ENCODE measurements at places on chromosomes 7 and 10.

GRCh38 chr7:114934713-114935112 is 12.8 kb downstream of the MDFIC start:
- no peak for DNase-seq

- no peak for DNase-seq
Measured at GRCh38 chr10:77877441-77878344, 48.9 kb downstream of the DLG5 start.

DNA sequence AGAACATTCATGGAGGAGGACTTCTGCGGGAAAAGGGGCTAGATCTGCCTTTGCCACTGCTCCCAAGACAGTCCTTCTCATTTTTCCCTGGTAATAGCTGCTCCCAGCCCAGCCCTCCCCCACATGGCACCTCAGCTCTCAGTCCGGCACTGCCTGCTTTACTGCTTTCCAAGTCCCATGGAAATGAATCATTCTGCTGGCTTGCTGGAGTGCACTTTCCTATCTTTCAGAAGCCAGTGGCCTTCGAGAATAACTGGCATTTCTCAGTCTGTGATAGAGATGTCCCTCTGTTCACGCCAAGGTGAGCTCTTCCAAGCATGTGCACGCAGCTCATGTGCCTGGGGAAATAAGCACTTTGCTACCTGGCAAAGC is 61.4 kb downstream of the SYPL1 start:
- no peak for DNase-seq

DNA sequence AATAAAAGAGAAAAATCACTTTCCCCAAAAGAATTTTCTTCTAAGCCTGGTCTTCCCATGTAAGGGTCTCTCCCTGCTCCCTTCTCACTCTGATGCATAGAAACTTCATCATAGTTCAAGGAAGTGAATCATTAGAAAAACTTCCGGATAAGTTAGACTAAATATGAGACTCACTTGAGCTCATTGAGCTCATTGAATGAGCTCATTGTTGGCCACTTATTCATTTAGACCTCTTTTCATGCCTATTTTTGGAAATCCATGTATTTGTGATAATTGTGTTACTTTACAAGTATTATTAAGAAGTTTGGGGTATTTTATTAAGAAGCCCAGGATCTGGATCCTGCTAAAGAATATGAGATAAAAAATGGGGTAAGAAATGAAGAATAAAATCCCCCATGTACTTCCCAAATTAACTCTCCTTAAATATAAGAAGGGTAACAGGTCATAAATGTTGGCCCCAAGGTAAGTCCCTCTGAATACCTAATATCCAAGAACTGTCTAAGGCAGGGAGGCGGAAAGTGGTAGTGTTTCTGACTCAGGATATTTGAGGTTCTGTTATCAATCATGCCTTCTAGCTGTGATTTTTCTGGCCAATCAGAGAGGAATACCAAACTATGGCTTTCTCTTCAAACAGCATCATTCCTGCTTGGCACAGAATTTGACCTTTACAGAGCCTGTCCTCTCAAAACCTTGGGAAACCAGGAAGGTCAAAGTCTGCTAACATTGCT is 236.5 kb upstream of the PTN start:
- DNase-seq = no peak

- DNase-seq = no peak
Measured at GRCh38 chr7:20113427-20114027, 103.7 kb downstream of the MACC1 start.

GRCh38 chr7:117278040-117278439 is 44.8 kb downstream of the WNT2 start:
- no peak for DNase-seq

DNA sequence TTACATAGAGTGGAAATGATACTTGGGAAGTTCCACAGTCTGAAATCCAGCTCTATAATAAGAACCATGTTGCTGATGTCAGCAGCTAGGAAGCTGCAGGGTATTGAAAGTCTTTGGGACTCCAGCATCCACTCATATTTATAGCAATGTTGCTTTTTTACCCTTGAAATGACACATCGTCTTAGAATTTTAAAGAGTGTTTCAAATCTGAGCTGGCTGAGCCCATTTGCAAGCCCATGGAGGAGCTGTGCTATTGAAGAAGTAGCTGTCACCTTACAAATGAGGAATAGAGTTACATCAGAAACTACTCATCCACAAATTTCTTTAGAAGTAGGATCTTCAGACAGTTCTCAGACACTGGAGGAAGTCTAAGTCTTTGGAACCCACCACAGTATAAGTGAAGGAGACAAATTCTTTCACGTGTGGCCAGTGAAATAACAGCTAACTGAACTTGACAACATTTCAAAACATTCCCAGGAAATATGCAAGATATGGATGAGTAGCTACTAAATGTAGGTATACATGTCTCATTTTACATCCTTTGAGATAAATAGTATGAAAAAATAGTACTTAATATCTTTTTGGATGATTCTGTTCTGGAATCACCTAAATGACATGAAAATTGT is 203.6 kb downstream of the ZNF365 start:
- no peak for DNase-seq

DNA sequence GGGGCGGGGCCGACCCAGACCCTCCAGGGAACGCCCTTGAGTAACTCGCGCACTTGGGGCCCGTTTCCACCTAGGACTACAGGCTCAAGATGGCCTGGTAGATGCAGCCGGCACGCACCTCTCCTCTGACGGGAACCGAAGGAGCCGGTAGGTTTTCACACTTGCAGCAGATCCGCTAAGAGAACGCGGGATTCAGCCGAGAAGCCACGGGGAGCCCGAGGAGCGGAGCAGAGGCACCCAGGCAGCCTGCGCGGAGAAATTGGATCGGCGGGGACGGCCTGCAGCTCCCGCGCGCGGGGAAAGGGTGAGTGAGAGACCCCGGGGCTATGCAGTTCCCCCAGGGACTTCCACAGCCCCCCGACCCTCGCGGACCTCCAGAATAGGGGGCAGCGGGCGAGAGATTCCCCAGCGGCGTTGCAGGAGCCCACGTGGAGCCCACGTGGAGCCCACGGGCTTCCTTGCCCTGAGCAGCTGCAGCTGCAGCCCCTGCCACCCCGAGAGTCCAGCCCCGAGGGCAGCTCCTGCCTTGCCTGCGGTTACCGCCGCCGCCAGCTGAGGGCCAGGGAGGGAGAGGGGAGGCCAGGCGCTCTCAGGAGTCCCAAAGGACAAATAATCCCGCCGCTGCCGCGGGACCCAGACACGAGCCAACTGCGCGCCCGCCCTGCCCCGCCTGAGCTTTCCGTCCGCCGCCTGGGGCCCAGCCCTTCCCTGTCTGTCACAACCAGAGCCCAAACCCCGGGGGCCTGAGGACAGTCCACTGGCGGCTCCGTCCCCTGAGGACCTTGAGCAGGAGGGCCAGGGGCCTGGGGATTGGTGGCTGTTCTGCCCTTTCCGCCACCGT is 13.1 kb downstream of the IFT22 start:
- no peak for DNase-seq

GRCh38 chr10:133616371-133617130 is 10.0 kb downstream of the FRG2B start:
- no peak for DNase-seq

DNA sequence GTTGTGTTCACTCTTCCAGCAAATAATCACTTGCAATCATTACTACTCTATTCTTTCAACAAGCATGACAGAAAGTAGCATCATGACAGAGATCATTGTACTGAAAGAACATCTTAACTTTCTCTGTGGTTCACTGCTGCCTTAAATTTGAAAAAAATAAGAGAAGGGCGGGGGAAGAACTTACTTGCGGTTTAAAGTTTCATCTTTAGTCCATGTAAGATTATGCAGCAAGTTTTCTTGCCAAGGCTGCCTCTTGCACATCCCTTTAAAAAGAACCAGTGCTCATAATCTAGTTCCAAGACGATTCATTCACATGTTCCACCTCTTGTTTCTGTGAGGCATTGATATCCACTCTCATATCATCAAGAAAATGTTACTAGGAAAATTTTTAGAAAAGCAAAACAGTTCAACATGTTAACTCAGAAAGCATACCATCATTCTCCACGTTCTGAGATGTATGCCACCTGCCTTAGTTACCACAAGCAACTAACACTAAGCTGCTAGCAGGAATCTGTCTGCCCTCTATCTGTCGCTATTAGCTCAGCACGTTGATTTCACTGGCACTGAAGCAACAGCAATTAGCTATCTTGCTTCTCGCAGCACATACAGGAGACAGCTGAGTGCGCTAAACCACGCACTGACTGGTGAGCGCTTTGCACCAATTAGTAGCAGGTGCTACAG is at the start of gene PCDH15:
PCDH15 (minus strand) TSS at position 491 of the 681 bp plus-strand sequence. CDS start 136,969 bp downstream, outside the sequence.
- DNase-seq = no peak

DNA sequence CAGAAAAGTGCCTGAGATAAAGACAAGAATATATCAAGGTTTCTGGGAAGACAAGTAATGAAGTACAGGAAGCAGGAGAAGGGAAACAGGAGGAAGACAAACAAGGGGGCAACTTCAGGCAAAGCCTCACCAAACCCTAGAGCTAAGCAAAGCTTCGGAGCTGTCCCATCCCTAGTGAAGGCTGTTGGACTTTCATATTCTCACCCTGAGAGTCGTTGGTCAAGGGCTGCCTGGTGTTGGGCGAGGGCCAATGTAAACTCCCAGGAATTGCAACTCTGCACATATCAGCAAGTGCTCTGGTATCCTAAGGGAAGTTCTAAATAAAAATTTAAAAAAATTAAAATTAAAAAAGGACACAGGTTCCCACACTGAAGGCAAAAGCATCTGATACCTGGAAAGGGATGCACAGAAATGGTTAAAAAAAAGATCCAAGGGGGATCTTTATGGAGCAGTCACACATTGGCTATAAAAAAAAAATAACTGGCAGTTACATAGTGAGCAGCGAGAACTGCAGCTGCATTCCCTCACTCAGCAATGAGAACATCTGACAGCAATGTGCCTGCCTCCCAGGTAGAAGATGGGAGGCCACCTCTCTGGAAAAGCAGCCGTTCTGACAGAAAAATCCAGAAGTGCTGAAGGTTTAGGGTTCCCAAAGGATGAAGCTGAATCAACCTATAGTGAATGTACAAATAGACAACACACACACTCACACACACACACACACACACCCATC is 304.7 kb downstream of the WDR11 start:
- no peak for DNase-seq

DNA sequence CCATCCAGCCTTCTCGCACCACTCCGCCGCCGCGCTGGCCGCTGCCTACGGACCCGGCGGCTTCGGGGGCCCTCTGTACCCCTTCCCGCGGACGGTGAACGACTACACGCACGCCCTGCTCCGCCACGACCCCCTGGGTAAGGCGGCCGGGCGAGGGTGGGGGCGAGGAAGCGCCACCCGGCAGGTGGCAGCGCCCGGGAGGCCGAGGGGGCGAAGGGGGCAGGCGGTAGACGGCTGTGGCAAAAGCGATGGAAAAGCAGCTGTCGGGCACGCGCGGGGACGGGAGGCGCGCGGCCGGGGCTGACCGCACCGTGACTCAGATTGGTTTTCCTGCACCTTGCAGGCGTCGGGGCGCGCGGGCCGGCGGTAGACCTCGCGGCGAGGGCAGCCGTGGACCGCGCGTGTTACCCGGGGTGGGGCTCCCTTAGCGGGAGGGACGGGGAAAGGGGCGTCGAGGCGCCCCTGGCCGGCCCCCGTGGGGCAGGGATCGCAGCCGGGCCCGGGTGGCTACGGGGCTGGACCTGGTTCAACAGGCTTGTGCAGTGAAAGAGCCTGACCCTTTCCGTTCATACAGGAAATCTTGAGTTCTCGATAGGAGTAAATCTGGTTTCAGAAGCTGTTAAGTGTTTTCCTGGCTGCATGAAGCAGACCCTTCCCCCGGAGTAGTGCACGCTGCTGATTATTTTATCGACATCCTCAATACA is 608 bp downstream of the HHEX start:
- peak; percentile 86 for DNase-seq

DNA sequence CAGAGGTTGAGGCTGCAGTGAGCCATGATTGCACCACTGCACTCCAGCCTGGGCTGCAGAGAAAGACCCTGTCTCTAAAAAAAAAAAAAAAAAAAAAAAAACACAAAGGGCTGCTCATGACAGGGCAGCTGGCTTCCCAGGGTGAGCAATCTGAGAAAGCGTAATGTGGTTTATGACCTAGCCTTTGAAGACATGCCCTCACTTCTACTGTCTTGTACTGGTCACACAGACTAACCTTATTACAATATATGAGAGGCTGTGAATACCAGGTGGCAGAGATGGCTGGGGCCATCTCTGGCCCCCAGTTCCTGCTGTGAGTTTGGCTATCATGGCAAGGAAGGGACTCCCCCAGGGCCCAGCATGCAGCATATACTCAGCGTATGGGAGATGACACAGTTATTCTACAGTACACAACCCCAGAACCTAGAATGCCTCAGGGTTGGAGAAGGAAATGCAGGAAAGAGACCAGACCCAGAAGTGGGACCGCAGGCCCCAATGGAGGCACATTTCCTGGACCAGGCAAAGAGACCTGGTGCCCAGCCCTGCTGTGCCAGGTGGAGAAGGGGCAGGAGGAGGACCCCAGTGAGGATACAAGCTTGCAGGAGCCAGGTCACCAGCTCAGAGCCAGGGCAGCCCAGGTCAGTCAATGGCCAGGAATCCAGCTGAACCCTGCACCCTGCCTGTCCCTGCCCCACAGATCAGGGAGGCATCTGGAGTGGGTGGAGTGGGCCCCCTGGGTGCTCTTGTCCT is 26.3 kb downstream of the NPTX2 start:
- no peak for DNase-seq

- no peak for DNase-seq
Measured at GRCh38 chr7:12458520-12459131, 55.0 kb upstream of the VWDE start.

DNA sequence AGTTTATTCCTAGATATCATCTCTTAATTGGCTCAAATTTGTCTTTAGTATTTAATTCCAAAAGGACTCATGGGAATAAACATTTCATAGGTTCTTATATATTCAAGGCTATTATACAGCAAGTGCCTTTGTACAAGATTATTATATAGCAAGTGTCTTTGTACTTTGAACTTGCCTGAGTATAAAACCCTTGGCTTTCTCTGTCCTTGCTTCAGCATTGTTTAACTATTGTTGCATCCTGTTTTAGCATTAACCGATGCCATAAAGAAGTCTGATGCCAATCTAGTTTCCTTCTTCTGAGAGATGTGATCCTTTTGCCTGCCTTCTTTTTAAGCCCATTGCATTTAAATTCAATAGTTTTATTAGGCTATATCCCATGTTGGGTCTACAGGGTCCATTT is 270.0 kb downstream of the NEBL start:
- DNase-seq = no peak

DNA sequence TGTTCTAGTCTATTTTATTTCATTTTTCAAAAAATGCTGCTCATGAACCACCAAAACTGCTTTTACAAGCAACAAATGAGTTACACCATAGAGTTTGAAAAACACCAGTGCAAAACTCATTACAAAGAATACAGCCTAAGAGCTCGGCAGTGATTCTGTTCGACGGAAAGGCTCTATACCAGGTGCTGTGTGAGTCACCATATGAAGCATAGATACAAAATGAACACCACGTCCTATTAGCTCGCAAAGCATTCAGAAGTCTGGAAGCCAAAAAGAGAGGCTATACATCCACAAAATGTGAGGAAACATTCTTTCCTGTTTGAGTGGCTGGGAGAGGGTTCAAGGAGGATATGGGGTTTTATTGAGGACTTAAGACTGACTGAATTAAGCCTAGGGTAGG is 136.1 kb downstream of the ATE1 start:
- DNase-seq = no peak

All from CMK (cell line).